Effector memory CD4-positive, alpha-beta T cell (primary cell): ENCODE measurements at places on chromosomes 2 and 18.

- peak overlapping the region; percentile 47 for H3K4me3 ChIP-seq
- no peaks in the 10 kb centered on the region for H3K27me3 ChIP-seq
- peak overlapping the region; percentile 72 for H3K27ac ChIP-seq
- H3K36me3 ChIP-seq = no peaks in the 10 kb centered on the region
These were observed 19.1 kb downstream of the SH2D6 start for GRCh38 chr2:85437488-85438200.

DNA sequence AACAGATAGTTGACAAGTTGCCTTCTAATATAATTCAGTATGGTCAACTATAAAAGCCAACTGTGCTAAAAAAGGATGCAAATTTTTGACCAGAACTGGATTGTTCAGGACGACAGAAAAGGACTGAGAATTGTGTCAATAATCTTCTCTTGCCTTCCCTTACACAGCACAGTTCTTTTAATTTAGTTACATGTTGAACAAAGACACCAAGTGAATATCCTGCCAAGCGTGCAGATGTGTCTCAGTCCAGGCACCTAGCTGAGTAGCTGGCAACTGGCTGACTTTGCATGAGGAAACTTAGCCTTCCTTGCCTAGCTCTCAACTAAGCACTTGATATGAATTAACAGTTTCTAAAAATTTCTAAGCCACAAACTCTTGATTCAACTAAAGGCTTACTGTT is 801.4 kb downstream of the BCL11A start:
- H3K4me3 ChIP-seq = no peak overlapping the region
- DNase-seq = no peak
- no peaks in the 10 kb centered on the region for H3K4me1 ChIP-seq
- H3K36me3 ChIP-seq = no peaks in the 10 kb centered on the region
- no peak overlapping the region for H3K27ac ChIP-seq
- no peaks in the 10 kb centered on the region for H3K27me3 ChIP-seq

DNA sequence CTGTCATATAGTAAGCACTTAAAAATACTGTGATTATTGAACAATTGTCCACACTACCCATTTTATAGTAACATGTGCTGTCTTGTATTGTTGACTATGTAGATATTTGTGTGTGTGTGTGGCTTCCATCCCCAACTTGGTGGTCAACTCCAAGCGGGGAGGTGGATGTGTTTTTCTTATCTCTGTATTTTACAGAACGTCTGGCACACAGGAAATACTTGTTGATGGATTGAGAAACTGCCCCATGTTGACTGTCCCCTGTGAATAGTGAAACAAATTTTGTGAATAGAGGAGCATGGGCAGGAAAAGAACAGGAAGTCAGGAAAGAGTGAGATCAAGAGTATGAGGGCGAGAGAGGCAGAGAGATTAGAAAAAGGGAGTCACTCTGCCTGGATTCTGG is 83.6 kb downstream of the CELF4 start:
- H3K4me3 ChIP-seq = no peak overlapping the region
- no peaks in the 10 kb centered on the region for H3K36me3 ChIP-seq
- H3K27me3 ChIP-seq = peaks cover 16% of the 10 kb centered on the region
- peaks cover 3% of the 10 kb centered on the region for H3K4me1 ChIP-seq
- H3K27ac ChIP-seq = no peak overlapping the region

DNA sequence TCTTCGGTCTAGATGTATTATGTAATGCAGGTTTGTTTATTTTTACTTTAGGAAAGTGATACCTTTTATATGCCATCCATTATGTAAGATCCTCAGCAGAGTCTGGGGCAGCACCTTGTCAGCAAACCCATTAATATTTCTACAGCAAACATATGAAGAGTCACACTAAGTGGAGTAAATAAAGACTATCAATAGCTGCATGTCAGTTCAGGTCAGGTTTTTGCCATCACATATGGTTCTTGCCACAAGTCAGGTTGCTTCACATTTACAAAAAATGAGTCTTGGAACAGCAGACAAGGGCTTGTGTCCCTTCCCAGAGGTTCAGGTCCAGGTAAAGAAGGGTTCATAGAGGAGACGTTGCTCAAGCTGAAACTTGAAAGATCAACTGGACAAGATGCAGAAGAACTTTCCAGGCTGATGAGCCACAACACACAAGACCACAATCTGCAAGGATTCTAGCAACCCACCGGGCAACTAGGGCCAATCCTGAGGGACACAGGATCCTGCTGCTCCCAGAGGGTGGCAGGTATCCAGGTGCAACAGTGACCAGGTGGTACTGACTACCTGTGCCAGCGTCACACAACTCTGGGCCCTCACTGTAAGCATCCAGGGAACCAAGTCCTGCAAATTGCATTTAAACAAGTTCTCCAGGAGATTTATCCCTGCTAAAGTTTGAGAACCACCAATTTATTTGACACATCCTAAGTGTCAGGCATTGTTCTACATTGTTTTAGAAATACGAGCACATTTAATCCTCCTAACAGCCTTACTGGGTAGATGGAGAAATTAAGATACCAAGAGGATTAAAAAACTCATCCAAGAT is 215.8 kb downstream of the ALPK2 start:
- no peak overlapping the region for H3K27ac ChIP-seq
- no peak for DNase-seq
- H3K27me3 ChIP-seq = no peaks in the 10 kb centered on the region
